ENCODE measurements at places on chromosomes 4 and X.

DNA sequence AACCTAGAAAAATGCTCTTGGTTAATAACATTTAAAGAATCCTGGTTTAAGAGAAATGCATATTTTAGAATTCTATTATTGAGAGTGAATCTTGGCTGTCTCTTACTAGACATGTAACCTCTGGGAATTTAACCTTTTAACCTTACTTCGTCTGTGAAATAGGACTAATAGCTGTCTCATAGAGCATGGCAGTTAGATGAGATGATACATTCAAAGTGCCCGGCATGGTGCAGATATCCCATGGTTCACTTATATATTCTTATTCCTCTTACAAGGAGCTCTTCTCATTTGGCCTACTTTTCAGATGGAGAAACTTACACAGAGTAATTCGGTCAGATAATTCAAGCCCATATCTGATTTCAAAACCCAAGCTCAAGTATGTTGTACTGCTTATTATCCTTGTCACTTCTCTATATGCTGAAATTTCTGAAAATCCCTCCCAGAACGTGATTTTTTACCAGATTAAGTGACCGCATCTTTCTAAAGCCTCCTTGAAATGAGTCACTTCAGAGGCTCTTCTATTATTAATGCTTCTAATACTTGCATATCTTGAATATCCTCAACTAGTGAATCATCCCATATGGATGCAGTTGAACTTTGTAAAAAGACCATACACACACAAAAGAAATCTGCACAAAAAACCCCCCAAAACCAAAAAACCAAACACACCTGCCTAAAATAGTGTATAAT, 4.9 kb downstream of the CDKN2AIP start:
- DNase-seq: peak; percentile 89

DNA sequence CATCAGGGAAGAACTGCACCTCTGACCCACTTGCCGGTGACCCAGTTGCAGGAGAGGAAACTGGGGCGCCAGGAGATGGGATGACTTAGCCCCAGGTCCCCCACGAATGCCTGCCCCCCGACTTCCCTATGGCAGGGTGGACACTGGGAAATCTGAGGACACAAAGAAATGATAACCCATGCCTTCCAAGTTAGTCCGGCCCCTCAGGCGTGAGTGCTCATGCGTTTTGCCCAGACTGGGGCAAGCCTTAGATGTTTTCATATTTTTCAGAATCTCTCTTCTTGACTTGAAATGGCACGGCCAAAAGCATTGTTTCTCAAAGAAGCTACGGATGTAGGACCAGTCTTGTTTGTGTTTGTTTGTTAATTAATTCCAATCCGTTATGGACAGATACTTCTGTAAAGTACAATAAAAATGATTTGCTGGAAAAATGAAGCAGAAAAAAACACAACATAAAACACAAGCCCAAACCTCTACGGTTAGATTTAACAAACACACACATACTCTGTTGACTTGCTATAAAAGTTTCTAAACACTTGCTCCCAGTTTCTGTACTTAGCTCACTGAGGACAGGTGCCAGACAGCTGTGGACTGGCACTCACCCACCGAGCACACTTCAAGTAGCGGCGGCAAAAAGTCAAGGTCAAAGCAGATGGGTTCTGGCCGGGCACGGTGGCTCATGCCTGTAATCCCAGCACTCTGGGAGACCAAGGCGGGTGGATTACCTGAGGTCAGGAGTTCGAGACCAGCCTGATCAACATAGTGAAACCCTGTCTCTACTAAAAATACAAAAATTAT, 341.5 kb downstream of the BCOR start:
- DNase-seq: no peak

GRCh38 chrX:66684196-66684595, 45.3 kb upstream of the EDA2R start:
- DNase-seq: peak; percentile 4

- DNase-seq: peak; percentile 25
These were observed 21.7 kb downstream of the DDIT4L start for GRCh38 chr4:100168521-100168920.

DNA sequence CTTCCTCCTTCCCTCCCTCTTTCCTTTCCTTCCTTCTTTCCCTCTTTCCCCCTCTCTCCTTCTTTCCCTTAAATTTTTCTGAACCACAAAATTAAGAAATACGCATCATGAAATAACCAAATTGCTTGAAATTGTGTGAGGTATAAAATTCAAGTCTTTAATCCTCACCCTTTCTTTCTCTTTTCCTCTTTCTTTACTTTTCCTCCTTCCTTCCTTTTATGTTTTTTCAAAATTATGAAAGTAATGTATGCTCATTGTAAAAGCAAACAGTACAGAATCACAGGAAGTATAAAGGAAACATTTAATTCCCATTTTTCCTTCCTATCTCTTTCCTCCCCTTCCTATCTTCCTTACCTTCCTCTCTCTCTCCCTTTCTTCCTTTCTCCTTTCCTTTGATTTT, 5.4 kb downstream of the ADGRG4 start:
- DNase-seq: no peak

GRCh38 chr4:185841451-185841850, 29.5 kb upstream of the SORBS2 start:
- no peak for DNase-seq

- no peak for DNase-seq
These were observed 82.6 kb upstream of the TMEM164 start for GRCh38 chrX:109920325-109920724.

- DNase-seq: no peak
These were observed 48.4 kb downstream of the PTTG2 start for GRCh38 chr4:38008571-38009021.

DNA sequence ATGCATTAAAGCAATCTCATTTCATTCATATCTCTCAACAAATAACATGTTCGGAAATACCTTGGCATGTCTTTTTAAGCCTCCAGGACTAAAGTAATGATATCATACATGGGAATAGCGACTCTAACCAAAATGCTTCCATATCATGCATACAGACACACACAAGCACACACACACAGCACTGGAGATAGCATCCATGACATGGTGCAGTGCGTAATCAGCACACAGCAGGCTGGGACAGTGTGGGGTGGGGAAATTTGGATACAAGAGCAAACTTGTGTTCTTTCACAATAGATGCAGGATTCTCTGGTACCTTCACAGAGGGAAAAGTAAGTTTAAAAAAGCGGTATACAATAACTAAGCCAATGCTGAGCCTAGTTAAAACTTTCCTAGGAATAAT, 132.3 kb upstream of the HPGD start:
- DNase-seq: no peak

GRCh38 chr4:41989994-41990364, 351 bp upstream of the SLC30A9 start:
- DNase-seq: no peak

GRCh38 chr4:54678826-54679225, 21.1 kb downstream of the KIT start:
- no peak for DNase-seq

DNA sequence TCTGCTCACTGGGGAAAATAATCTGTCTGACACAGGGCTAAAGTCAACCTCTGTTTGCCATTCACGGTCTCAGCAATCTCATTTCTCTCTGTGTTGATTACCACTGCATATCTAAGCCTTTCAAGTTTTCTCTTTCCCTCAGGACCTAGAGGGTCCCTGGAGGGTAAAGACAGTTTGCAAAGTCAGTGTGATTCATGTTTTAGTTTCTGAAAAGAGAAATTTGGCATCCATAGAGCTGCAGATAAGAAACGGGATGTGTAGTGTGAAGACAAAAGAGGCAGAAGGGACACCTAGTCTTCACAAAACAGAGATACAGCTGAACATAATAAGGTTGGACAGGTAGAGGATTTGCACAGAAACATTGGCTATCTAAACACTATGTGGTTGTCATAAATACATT, 34.5 kb upstream of the KDR start:
- no peak for DNase-seq

GRCh38 chr4:110636680-110637407, 14.0 kb upstream of the PITX2 start:
- DNase-seq: peak; percentile 26

DNA sequence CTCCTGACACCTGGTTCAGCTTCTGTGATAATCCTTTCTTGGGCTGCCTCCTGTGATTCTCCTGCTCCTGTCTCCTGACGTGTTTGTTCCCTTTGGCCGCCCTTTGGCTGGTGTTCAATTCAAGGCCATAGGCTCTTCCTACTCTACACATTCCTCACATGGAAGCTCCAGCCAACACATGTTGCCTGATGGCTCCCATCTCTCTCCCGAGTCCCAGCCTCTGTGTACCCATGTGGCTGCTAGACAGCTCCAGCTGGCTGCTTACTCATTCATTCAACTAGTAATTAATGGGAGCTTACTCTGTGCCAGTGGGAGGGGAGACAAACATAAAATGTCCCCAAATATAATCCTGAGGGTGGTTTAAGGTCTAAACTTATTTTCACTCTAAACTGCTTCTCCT, 9.2 kb upstream of the MED28 start:
- DNase-seq: no peak

DNA sequence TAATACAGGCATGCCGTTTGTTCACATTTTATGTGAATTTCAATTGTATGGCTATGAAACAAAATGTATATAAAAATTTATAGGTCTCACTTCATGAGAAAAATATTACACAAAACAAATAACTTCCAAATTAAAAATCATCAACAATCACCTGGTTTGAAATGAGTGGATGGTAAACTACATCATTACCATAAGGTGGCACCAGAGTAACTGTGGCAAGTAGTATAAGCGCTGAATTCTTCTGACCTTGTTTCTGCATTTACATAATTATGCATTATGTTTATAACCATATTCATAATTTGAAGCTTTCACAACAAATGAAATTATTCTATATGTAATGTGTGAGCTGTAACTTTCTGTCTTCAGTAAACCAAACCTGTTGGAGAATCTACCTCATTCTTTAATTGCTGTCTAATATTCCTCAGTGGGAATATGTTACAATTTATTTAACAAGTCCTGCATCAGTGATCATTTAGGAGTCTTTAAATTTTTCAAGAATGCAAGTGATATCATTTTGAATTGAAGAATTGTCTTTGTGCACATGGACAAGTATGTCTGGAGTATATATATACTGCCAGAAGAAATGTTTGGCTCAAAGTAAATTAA, 55.2 kb downstream of the MMRN1 start:
- DNase-seq: no peak

DNA sequence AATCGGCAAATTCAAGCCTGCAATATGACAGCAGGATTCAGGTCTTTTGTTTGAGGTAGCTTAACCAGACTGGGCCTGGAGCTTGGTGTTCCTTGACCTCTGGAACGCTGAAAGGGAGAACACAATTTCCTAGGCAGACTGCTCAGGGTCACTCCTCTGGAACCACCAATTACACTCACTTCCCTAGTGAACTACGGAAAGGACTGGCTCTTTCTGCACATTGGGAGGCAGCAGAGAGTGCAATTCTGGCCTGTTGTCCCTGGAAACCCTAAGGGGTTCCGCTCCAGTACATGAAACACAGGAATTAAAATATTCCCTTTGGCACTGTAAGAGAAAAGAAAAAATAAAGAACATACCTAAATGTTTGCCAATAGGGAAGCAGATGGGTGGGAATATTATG, 58.6 kb downstream of the GPC3 start:
- DNase-seq: no peak

GRCh38 chr4:185213877-185214276, 4.5 kb downstream of the SNX25 start:
- DNase-seq: no peak

GRCh38 chrX:9785254-9785943, 830 bp upstream of the SHROOM2 start:
- no peak for DNase-seq

GRCh38 chr4:113060853-113061252, 11.4 kb downstream of the ANK2 start:
- no peak for DNase-seq

DNA sequence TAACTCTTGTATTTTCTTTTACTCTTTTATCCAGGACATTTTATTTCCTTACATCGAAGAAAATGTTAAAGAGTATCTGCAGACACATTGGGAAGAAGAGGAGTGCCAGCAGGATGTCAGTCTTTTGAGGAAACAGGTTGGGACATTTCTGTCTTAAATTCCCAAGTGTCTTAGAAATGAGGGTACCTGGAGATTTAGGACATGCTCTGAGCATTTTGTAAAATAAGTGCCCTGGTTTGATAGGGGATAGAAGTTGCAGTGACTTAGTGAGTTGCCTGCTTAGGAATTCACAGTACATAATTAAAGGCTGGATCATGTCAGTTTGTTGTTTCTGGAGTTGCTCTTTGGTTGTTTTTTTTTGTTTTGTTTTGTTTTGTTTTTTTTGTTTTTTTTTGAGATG, 17.5 kb downstream of the ENOPH1 start:
- no peak for DNase-seq

GRCh38 chr4:143025081-143025704, 159.5 kb upstream of the USP38 start:
- peak; percentile 53 for DNase-seq

- no peak for DNase-seq
These were observed 37.0 kb upstream of the MTM1 start for GRCh38 chrX:150531467-150531866.

DNA sequence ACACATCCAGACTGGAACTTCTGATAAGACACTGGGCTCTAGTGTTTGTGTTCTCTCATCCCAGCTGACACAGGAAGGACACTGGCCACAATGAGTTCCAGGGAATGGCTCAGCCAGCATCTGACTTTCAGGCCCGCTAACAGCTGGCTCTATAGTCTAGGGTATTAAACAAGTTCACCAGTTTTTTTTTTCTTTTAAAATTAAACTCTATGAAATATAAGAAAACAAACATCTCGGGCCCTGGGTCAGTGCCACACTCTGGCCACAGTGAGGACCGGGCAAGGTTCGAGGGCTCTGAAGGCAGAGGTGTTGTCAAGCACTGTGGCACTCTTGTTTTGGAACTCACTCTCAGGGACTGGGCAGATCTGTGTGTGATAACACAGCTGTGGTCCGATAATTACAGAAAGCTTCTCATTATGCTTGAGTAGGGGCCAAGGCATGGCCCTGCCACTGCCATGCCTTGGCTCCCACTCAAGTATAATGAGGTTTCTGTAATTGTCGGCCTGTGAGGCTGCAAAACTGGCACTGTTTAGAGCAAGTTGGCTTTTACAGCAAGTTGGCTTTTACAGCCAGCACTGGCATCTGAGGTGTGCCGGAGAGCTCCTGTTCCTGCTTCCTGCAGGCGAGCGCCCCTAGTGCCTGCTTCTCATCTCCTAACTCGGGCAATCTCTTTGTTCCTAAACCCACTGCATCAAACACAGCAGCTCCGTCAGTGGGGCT, 62.8 kb downstream of the PPP1R2C start:
- DNase-seq: peak; percentile 34

DNA sequence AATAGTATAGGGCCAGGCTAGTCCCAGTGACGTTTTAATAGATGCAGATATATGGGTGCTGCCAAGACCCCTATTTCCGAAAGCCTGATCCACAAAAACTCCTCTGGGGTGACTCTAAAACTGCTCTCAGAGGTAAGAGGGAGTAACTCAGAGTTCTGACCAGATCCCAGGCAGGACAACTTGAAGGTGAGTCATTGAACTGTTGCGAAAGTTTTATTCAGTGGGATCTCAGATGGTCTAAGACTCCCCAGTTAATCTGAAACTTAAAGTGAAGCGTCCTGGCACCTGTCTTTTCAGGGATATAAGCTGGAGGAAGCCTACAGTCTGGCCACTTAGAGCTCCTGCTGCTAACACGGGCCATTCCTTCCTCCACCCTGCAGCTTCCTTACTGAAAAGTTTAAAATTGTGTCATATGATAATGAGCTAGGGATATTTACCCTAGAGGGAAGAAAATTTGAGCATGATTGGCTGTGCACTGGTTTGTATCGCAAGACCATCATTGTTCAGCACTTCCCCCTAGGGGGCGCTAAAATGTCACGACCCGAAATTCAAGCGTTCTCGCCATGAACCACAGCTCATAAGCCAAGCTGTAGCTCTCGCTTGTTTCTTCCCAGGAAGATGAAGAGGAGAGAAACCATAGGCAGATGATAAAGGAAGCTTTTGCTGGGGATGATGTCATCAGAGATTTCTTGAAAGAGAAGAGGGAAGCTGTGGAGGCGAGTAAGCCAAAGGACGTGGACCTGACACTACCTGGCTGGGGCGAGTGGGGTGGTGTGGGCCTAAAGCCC, 19.5 kb downstream of the UTP14A start:
- DNase-seq: peak; percentile 39

Data from astrocyte (in vitro differentiated cells and primary cell).